ENCODE measurements at places on chromosomes 4 and X. TPM values are rescaled to one million over a fixed set of nuclear protein-coding genes. Genes with fewer than 3 reads are reported as not detected.

DNA sequence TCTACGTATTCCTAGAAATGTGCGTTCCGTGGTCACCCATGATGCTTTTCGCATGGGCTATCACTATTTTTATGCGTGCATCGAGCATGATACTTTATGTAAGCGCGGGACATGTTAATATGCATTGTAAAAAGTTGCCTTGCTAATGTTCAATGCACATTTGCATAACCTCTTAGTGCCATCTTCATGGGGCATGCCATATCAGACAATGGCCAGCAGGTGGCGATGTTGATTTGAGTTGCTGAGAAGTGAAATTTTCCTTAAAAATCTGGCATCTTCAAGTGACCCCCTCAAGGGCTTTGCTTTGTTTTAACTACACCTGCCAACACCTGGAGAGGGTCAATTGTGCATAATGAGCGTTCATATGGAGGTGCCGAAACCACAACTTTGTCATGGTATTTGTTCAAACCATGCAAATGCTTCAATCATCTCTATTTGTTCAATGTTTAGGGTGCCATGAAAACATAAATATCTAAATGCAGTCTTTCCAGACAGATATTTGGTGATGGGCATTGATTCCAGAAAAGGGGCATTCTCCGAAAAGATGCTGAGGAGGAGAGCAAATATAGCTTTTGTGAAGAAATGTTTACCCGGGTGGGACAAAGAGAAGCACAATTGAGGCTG lies 833.9 kb upstream of the PRKX start:
- DNase-seq = peak; percentile 48
- no peaks in the 10 kb centered on the region for H3K4me1 ChIP-seq
- H3K36me3 ChIP-seq = no peaks in the 10 kb centered on the region
- H3K4me3 ChIP-seq = no peak overlapping the region
- no peak overlapping the region for H3K27ac ChIP-seq
- no peaks in the 10 kb centered on the region for H3K27me3 ChIP-seq

DNA sequence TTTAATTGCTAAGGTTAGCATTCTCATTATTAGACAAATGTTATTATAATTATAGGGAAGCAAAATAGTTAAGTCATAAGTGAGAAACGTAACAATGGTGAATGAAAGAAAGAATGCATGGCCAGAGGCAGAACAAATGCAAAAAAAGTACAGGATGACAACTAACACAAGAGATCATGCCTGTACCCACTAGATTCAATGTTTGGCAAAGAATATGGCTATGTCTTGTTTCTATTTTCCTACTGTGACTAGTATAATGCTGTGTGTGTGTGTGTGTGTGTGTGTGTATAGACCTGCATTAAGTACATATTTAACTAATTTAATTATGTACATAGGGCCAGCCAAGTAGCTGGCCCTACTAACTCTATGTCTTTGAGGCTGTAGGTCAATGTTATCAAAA lies 12.9 kb upstream of the BMP2K start:
- H3K4me1 ChIP-seq = no peaks in the 10 kb centered on the region
- H3K4me3 ChIP-seq = no peak overlapping the region
- H3K27ac ChIP-seq = no peak overlapping the region
- no peaks in the 10 kb centered on the region for H3K27me3 ChIP-seq
- no peaks in the 10 kb centered on the region for H3K36me3 ChIP-seq
- no peak for DNase-seq

Gene TREX2
- total RNA-seq = 1.6 TPM

GRCh38 chr4:8607603-8608481 lies 15.3 kb downstream of the CPZ start:
- H3K4me1 ChIP-seq = no peaks in the 10 kb centered on the region
- no peaks in the 10 kb centered on the region for H3K27me3 ChIP-seq
- H3K27ac ChIP-seq = no peak overlapping the region
- peak; percentile 52 for DNase-seq

DNA sequence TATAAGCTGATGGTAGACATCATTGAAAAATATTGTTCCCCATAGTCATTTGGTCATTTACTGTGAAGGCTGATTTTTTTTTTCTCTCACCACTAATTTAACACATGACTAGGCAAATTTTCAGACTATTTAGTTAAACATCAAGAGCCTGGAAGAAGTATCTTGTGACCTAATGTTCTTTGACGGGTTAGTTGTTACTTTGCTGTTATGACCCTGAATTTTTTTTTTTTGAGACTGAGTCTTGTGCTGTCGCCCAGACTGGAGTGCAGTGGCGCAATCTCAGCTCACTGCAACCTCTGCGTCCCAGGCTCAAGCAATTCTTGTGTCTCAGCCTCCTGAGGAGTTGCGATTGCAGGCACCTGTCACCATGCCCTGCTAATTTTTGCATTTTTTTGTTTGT lies 67.0 kb downstream of the HPF1 start:
- H3K27ac ChIP-seq = no peak overlapping the region
- no peaks in the 10 kb centered on the region for H3K4me1 ChIP-seq
- no peaks in the 10 kb centered on the region for H3K36me3 ChIP-seq
- DNase-seq = no peak

GRCh38 chr4:3656416-3657356 lies 109.5 kb upstream of the ADRA2C start:
- no peak overlapping the region for H3K27ac ChIP-seq
- DNase-seq = no peak
- no peak overlapping the region for H3K4me3 ChIP-seq
- H3K36me3 ChIP-seq = no peaks in the 10 kb centered on the region

DNA sequence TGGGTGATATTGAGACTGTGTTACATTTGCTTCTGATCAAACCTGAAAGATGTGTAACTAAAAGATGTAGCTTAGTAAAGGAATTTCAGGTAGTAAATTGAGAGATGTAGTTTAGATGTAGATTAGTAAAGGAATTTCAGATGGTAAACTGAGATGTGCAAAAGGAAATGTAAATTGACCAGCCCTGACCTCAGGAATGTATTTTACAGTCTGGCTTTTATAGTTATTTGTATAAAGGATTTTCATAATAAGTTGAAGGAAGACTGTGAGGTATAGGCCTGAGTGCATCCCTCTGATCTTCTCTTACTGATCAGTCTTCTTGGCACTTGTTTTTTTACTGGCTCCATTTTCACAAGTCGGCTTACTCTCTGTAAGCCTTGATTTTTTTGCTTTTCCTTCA lies 3.2 kb downstream of the KLHL2 start:
- DNase-seq = no peak
- H3K4me1 ChIP-seq = peaks cover 36% of the 10 kb centered on the region
- H3K36me3 ChIP-seq = no peaks in the 10 kb centered on the region

- H3K27me3 ChIP-seq = no peaks in the 10 kb centered on the region
- H3K4me1 ChIP-seq = no peaks in the 10 kb centered on the region
- H3K4me3 ChIP-seq = no peak overlapping the region
- no peak for DNase-seq
- no peaks in the 10 kb centered on the region for H3K36me3 ChIP-seq
These were observed 74.7 kb downstream of the REPS2 start for GRCh38 chrX:17020851-17021821.

GRCh38 chr4:140131675-140132229 lies 22.2 kb downstream of the MAML3 start:
- H3K27me3 ChIP-seq = no peaks in the 10 kb centered on the region
- no peak for DNase-seq
- no peaks in the 10 kb centered on the region for H3K36me3 ChIP-seq
- no peak overlapping the region for H3K27ac ChIP-seq

DNA sequence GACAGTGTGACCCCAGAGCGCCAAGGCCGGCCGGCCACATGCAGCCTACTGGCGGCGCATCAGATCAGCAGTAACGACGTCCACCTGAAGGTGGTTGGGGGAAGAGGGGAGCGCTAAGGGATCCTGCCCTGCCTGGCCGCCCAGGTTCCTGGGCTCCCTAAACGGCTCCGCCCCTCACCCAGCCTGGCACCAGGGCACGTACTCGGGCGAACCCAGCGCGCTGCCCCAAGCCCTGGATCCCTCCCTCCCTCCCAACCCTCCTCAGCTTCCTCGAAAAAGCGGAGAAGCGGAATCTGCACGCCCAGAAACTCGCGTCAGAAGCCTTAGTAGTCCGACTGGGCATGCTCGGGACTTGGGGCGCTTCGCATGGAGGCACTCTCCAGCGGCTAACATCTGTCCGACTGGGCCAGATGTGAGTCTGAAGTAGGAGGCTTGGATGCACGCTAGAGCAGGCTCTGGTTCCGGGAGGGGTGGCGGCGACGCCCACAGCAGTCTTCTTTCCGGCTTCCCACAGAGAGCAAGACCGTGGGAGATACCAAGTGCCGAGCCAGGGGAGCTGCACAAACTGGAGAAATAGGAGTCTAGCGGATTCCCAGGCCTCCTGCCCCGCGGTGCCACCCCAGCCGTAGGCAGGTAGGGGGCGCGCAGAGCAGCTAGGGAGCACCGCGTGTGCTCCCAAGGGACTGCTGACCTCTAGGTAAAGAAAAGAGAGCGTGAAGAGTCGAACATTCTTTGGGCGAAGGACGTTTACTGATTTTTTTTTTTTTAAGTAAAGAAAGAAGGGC lies 114.3 kb upstream of the TEX13C start:
- H3K27me3 ChIP-seq = no peaks in the 10 kb centered on the region
- peak; percentile 29 for DNase-seq
- peaks cover 4% of the 10 kb centered on the region for H3K4me1 ChIP-seq
- H3K4me3 ChIP-seq = no peak overlapping the region
- no peaks in the 10 kb centered on the region for H3K36me3 ChIP-seq

DNA sequence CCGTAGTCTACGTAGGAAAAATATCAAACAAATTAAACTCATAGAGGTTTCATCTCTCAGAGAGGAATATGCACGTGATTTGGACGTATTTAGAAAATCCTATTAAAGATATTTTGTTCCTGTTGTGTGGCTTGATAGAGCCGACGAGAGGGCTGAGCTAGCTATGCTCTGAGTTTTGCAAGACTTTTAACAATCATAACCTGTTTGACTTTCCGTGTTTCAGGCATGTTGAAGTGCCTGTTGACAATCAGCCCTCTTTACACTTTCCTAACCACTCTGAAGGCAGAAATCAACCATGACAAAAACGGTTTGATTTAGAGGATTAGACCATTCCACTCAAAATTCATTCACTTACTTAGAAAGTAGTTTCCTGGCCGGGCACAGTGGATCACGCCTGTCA lies 297.3 kb downstream of the ASMT start:
- no peak overlapping the region for H3K4me3 ChIP-seq
- no peak for DNase-seq
- no peaks in the 10 kb centered on the region for H3K27me3 ChIP-seq
- no peaks in the 10 kb centered on the region for H3K36me3 ChIP-seq
- H3K27ac ChIP-seq = no peak overlapping the region

DNA sequence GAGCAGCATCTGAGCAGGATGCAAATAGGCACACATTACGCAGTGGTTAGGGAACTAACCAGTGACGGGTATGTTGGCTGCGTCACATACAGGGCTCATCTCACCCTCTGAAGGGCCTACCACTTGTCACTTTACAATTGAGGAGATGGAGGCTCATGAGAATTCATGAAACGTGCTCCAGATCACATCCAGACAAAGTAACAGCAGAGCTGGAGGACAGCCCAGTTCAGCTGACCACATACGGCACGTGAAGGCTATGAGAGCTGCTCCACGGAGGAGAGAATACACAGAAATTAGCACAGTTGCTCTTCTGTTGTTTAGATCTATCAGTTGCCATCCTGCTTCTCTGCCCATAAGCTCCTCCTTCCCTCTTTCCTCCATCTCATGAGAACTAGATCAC lies 78.4 kb downstream of the FAM9B start:
- H3K4me3 ChIP-seq = no peak overlapping the region
- no peaks in the 10 kb centered on the region for H3K4me1 ChIP-seq
- H3K27me3 ChIP-seq = no peaks in the 10 kb centered on the region
- H3K36me3 ChIP-seq = no peaks in the 10 kb centered on the region

Gene SRPX
- total RNA-seq = 42.5 TPM

Gene ARHGEF38
- 22.4 TPM for total RNA-seq

DNA sequence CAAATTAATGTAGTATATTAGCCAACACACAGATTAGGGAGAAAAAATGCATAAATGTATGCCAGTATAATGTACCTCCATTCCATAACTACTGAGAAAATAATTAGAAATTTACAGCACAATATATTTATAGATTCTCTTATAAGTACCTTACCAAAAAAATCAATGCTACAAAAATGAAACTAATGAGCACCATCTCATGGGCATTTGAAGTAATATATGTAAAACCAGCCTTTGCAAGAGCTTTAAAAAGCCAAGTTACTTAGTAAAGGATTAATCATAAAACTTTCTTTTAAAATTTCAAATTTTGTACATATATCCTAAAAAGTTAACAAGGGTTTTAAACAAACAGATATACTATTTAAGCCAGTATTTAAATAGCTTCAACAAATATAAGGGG lies 43.2 kb downstream of the LRBA start:
- no peak overlapping the region for H3K27ac ChIP-seq
- peaks cover 16% of the 10 kb centered on the region for H3K4me1 ChIP-seq
- no peak for DNase-seq
- H3K27me3 ChIP-seq = no peaks in the 10 kb centered on the region

- no peak overlapping the region for H3K27ac ChIP-seq
- no peaks in the 10 kb centered on the region for H3K36me3 ChIP-seq
- H3K4me1 ChIP-seq = no peaks in the 10 kb centered on the region
- DNase-seq = no peak
- H3K27me3 ChIP-seq = no peaks in the 10 kb centered on the region
- H3K4me3 ChIP-seq = no peak overlapping the region
These were observed 81.9 kb upstream of the HUWE1 start for GRCh38 chrX:53768451-53768850.

GRCh38 chr4:124997991-124998390 lies 285.5 kb upstream of the ANKRD50 start:
- H3K36me3 ChIP-seq = no peaks in the 10 kb centered on the region
- no peak overlapping the region for H3K27ac ChIP-seq
- no peaks in the 10 kb centered on the region for H3K27me3 ChIP-seq
- no peak overlapping the region for H3K4me3 ChIP-seq
- DNase-seq = no peak
- no peaks in the 10 kb centered on the region for H3K4me1 ChIP-seq

GRCh38 chr4:128866269-128866668 lies 56.8 kb downstream of the JADE1 start:
- H3K27me3 ChIP-seq = no peaks in the 10 kb centered on the region
- H3K27ac ChIP-seq = no peak overlapping the region
- no peak for DNase-seq
- H3K36me3 ChIP-seq = peaks cover 34% of the 10 kb centered on the region
- no peak overlapping the region for H3K4me3 ChIP-seq

Gene HPF1
- 8.6 TPM for total RNA-seq

- no peak overlapping the region for H3K27ac ChIP-seq
- H3K4me1 ChIP-seq = no peaks in the 10 kb centered on the region
- H3K27me3 ChIP-seq = no peaks in the 10 kb centered on the region
- no peak overlapping the region for H3K4me3 ChIP-seq
- no peak for DNase-seq
These were observed 71.9 kb downstream of the ATG4A start for GRCh38 chrX:108163333-108164082.

Gene ANK2
- total RNA-seq = 11.5 TPM

Gene TEX13D
- not detected for total RNA-seq

Gene RAB33A
- 0.78 TPM for total RNA-seq

Gene PRSS12
- 12.2 TPM for total RNA-seq

Data from body of pancreas (tissue), 4 donors.